Gastrocnemius medialis (tissue), 4 donors: ENCODE measurements at places on chromosomes 1 and 21. TPM values are rescaled to one million over a fixed set of nuclear protein-coding genes. Genes with fewer than 3 reads are reported as not detected.

GRCh38 chr1:173590557-173590956 lies 12.3 kb downstream of the SLC9C2 start:
- DNase-seq = no peak

DNA sequence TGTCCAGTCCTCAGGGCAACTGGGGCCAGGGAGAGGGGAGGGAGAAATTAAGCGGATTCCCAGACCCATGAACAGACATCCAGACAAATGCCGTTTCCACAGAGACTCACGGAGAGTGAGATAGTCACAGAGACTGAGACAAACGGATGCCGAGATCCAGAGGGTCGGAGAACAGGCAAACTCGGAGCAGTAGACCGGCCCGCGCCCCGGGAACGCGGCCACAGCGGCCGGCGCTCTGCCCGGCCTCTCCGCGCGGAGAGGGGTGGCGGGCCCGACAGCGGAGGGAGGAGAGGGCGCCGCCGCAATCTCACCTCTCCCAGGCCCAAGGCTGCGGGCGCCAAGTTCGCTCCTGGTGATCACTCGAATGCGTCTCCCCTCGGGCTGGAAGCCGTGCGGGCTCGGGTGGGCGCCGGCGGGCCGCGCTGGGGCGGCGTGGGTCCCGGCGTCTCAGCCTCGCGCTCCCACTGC lies 831 bp upstream of the FOXD2 start:
- DNase-seq = no peak

The SERINC2 gene
- 53.4 TPM for total RNA-seq

The SLC26A9 gene
- total RNA-seq = 0.29 TPM
